ENCODE measurements at places on chromosomes 2 and 18.

DNA sequence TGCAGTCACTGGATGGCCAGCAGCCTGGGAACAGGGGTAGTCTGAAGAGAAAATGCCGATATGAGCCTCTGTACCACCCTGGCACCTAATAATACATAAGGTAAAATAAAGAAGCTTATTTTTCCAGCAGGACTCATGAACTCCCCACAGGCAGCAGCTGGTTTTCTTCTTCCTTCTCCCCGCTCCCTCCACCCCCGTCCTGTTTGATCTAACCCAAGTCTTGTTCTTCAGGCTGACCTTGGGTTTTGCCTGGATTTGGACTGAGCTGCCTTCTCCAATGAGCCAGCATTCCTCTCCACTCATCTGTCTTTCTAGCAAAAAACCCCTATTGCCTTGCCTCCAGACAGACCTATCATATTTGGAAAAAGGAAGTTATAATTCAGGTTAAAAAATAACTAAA is 111.8 kb downstream of the CELF4 start:
- no peak for DNase-seq

DNA sequence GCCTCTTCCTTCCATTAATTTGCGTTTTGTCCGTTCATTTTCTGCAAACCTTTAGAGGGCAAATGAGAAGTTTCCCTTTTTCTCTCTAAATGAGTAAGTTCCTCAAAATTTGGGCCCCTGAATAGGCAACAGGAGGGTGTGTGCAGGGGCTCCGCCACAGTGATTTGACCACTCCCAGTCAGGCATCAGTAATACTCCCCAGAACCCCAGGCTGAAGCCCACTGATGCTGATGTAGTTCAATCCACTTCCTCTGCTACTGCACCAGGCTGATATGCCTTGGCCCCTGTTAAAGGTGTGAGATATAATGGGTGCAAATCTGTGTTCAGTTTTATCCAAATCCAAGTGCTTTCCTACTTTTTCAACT is 1150.0 kb downstream of the RPIA start:
- no peak for DNase-seq

DNA sequence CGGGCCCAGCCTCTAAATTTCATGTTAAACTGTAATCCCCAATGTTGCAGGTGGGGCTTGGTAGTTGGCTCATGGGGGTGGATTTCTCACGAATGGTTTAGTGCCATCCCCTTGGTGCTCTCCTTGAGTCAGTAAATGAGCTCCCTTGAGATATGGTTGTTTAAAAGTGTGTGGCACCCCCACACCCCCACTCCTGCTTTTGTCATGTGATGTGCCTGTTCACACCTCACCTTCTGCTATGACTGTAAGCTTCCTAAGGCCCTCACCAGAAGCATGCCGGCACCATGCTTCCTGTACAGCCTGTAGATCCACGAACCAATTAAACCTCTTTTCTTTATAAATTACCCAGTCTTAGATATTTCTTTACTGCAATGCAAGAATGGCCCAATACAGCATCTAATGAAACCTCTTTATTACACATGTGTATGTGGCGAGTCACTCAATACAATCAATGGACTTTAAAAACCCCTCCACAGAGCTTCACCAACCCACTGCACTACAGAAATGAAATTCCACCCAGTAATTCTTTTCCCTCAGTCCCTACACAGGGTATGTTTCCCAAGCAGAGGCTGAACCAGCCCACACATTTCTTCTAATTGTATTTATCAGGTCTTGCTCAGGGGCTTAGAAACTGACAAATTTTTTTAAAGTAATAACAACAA is 47.3 kb downstream of the WDFY1 start:
- DNase-seq, result no peak

DNA sequence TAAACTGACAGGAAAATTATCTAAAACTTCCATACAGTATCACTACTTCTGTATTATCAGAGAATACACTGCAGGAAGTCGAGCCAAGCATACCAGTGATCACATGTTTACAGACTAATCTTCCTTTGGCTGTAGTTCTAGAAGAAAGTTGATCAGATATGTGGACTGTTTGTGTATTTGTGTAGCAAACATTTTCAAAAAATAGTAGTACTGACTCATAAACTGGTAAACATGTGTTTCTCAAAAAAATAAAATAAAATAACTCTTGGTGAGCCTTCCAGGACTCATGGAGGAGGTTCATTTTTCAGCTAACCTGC is 148.9 kb upstream of the SLC39A10 start:
- DNase-seq, result no peak

DNA sequence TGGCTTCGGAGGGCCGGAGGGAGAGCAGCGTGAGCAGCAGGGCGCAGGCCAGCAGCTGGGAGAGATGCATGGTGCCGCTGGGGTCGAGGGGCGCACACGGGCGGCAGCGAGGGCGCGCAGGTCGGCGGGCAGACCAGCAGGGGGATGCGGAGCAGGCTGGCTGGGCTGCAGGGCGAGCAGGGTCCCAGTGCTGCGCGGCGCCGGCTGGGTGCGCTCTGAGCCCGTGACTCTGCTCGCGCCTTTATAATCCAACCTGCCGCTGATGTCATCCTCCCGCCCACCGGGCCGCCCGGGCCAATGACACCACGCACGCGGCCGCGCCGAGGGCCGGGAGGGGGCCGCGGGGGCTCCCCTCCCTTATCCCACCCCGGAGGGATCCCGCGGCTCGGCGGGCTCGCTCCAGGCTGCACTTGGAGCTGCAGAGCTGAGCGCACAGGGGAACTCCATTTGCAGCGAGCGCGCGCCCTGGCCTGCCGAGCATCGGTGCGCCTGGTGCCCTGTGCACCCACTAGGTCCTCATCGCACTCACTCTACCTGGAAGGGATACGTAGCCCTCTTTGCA is at the start of gene NPPC:
Gene NPPC (minus strand): TSS at position 217 of the 562 bp plus-strand sequence. CDS start 147 bp downstream, at position 70.
- DNase-seq, result peak; percentile 78

DNA sequence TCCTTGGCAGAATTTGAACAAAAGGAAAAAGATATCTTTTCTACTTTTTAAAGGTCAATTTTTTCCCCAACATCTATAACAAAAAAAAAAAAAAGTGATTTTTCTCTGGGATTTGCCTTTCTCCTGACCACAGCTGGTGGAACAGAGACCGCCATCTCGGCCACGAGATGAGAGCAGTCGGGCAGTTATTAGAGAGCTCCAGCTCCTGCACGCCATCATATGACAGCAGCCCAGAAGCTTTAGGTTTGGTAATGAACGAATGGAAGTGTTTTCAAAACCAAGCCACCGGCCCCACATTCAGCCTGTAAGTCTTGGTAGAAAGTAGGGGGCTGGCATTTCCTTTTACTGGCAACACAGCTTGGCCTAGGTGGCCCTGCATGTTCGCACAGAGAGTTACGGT is 94.9 kb upstream of the FZD7 start:
- no peak for DNase-seq

- no peak for DNase-seq
These were observed 110.3 kb upstream of the ST6GAL2 start for GRCh38 chr2:106996171-106996769.

- DNase-seq, result peak; percentile 97
These were observed 36.0 kb upstream of the CD207 start for GRCh38 chr2:70871398-70872211.

DNA sequence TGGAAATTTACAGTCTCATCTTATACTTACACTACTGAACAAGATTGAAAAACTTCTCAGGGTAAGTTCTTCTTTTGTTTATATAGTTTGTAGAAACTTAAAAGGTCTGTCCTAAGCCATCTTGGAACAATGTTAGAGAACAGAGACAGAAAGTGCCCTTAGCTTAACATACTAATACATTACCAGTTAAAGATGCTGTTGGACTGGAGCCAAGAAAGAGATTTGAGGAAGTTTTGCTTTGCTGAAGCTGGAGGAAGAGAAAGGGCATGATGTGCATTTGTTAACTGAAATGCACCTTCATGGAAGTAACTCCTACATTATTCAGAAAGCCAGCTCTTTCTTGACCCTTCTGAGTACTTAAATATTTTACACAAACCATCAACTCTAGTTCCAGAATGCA is 66.5 kb upstream of the TNFRSF11A start:
- DNase-seq, result no peak

GRCh38 chr2:68108120-68108519 is 45.3 kb upstream of the C1D start:
- DNase-seq, result no peak

DNA sequence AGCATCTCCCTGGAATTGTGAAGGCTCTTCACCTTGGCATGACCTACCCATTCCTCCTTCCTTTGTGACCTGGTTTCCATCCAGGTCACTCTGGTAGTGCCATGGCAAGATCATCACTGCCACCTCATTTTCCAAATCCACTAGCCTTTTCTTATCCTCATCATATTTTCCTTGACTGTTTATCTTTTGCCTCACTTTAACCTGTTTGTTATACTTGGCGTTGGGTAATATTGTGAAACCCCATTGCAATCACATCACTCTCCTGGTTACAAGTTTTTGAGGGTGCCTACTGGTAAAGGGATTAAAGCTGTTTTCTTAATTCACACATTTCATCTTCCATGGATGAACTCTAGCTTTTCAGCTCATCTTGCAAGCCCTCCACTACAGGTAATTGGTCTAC is 39.1 kb upstream of the IGFBP2 start:
- no peak for DNase-seq

GRCh38 chr18:77250501-77250925 is 865 bp downstream of the GALR1 start:
- DNase-seq, result no peak

DNA sequence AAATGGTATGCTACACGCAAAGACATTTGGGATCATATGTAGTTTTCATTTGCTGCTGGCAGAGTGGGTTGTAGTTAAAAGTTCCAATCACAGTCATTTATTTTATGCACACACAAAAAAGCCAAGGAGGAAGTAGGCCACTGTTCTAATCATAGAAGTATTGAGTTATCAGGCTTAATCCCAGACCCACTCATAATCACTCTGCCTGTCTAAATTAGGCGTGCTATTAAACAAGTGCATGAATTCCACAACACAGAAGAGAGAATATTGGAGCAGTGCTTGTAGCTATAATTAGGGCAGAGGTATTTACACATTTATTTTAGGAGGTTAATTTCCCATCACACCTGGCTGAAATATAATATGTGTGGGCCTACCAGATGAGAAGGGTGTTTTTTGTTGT is 65.7 kb upstream of the FIGN start:
- no peak for DNase-seq

DNA sequence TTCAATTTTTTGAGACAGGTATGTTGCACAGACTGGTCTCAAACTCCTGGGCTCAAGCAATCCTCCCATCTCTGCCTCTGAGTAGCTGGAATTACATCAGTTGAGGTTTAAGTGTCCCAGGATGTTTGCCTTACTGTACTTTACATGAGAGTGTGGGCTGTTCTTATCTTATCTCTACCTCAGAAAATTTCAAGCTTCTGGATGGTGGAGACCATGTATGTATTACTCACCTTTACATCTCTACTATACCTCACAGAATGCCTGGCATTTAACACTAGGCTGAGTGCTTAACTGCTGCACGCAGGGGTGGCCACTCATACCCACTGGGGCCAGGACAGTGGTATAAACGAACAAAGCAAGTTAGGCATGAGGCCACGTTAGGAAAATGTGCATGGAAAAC is 272.0 kb upstream of the RAB12 start:
- no peak for DNase-seq

GRCh38 chr18:13688191-13689136 is 37.9 kb downstream of the FAM210A start:
- no peak for DNase-seq

- DNase-seq, result no peak
These were observed 344.5 kb upstream of the LRATD1 start for GRCh38 chr2:14288016-14288415.

DNA sequence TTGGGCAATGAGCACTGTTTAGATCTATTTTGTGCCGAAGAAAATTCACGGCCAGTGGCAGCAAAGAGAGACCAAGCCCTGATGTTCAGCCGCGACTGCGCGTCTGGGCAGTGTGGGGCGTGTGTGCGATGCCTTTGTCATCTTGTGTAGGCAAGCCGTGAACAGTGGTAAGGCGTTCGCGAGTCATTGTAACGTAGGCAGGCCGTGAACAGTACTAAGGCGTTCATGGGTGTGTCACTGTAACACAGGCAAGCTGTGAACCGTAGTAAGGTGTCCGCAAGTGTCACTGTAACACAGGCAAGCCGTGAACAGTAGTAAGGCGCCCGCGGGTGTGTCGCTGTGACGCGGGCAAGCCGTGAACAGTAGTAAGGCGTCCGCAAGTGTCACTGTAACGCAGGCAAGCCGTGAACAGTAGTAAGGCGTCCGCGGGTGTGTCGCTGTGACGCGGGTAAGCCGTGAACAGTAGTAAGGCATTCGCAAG is 99.9 kb downstream of the NFATC1 start:
- no peak for DNase-seq
